Nasal cavity respiratory epithelium epithelial cell of viscerocranial mucosa (primary cell): ENCODE measurements at places on chromosomes 1 and 21. TPM values are rescaled to one million over a fixed set of nuclear protein-coding genes. Genes with fewer than 3 reads are reported as not detected.

SUCO gene
- 26.3 and 37.7 TPM in 2 replicates for total RNA-seq

ESPN gene
- 2.4 and 43.2 TPM in 2 replicates for total RNA-seq

KMO gene
- 0.07 TPM in 1 of 2 replicates, not detected in the other for total RNA-seq

AZIN2 gene
- 2.7 and 3.6 TPM in 2 replicates for total RNA-seq

LCE6A gene
- not detected in 2 replicates for total RNA-seq

LAX1 gene
- under 0.01 and 0.07 TPM in 2 replicates for total RNA-seq

KLHDC7A gene
- 0.36 TPM in 1 of 2 replicates, not detected in the other for total RNA-seq

PADI2 gene
- 0.14 and 1.0 TPM in 2 replicates for total RNA-seq

FCAMR gene
- total RNA-seq: under 0.01 TPM in 1 of 2 replicates, not detected in the other

EXTL2 gene
- total RNA-seq: 2.7 and 7.4 TPM in 2 replicates

SH2D2A gene
- total RNA-seq: 1.7 and 2.1 TPM in 2 replicates

RNF186 gene
- total RNA-seq: not detected in 2 replicates

CYP4Z1 gene
- 0.07 TPM in 1 of 2 replicates, not detected in the other for total RNA-seq

FCRLB gene
- total RNA-seq: 0.85 and 1.0 TPM in 2 replicates

OMA1 gene
- total RNA-seq: 40.2 and 48.9 TPM in 2 replicates
